Testis (tissue), 5 donors: ENCODE measurements at places on chromosomes 3 and 15.

GRCh38 chr15:53836618-53837017, 77.2 kb upstream of the WDR72 start:
- DNase-seq = no peak

- DNase-seq = no peak
Measured at GRCh38 chr3:71510510-71510909, 73.0 kb downstream of the FOXP1 start.

DNA sequence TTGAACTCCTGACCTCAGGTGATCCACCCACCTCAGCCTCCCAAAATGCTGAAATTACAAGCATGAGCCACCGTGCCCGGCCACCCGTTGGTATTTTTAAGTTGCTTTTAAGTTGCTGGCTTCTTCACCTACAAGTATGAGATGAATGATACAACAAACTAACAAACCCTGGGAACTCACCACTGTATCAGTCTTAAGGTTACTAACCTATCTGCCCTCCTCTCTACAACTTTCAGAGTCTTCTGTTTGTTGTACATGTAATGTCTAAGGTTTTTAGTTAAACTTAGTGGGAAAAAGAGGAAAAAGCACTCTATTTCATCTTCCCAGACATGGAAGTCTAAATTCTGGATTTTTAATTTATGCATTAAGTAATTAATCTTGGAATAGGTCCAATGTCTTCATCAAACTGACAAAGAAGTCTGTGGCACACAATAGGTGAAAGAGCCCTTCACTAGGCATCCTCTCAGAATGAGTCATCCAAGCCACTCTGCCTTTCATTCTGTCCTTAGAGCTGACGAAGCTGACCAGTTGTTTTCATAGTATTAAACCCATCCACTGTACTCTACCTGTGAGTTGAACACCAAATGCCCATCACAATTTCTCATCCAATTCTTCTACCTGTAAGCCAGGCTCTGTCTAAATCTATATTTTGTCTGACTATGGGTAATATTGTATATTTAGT, 936.1 kb downstream of the TUSC7 start:
- DNase-seq = no peak

DNA sequence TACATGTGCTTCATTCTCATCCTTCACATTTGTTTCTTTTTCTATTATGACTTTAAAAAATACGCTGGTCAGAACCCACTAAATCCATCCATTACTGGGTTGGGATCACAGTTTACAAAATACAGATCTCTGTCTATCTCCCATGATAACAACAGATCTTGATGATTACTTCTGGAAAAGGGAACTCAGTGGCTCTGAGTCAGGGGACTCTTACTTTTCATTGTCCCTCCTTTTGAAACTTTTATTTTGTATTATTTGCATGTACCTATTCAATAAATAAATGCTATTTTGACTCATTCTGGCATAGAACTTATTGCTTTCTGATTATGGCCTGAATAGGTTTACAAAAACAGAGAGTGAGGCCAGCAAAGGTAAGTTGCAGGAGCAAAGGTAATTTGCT, 11.6 kb upstream of the RASGRP1 start:
- no peak for DNase-seq

DNA sequence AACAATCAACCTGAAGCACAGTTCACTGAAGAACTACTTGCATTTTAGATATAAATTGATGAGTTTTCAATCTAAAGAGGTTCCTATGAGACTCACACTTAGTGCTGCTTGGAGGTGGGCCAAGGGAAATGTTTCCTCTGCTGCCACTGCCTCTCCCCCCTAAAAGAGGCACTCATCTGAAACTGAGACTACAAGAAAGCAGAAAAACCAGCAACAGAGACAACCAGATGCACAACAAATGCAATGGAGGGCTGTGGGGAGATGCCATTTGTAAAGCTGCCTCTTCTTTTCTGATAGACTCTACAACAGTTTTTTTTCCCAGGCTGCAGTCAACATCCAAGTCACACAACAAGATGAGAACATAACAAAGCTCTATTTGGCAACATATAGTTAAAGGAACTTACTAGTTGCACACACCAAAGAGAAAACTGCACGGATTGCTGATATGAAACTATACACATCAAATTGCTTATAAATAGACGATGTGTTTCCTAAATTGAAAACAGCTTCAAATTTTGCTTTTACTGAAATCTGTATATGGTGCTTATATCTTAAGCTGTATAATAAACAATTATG, 11.0 kb downstream of the TSPAN3 start:
- DNase-seq = no peak

DNA sequence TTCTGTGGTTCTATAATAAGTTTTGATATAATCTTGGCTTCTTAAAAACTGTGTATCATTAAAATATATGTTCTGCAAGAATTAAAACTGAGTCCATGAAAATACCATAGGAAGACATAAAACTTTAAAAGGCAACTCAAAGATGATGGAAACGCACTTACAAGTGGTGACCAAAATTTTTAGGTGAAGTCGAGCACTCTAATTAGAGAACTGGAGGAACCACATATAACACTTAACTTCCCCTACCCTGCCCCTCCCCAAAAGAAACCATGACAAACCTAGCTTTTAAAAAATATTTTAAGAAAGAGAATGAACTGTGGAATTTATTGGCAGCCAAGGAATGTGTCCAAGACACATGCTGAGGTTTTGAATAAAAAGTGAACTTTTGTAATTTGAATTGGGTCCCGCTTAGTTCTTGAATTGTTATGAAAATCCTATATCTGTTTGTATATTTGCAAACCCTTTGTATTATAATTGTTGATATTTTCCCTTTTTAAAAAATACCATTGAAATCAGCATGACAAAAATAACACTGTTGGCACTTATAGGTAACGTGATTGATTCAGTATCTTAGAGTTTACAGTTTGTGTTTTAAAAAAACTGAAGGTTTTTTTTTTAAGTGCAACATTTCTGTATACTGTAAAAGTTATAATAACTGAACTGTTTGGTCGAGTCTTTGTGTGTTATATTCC, 7.7 kb downstream of the NR2F2 start:
- no peak for DNase-seq

DNA sequence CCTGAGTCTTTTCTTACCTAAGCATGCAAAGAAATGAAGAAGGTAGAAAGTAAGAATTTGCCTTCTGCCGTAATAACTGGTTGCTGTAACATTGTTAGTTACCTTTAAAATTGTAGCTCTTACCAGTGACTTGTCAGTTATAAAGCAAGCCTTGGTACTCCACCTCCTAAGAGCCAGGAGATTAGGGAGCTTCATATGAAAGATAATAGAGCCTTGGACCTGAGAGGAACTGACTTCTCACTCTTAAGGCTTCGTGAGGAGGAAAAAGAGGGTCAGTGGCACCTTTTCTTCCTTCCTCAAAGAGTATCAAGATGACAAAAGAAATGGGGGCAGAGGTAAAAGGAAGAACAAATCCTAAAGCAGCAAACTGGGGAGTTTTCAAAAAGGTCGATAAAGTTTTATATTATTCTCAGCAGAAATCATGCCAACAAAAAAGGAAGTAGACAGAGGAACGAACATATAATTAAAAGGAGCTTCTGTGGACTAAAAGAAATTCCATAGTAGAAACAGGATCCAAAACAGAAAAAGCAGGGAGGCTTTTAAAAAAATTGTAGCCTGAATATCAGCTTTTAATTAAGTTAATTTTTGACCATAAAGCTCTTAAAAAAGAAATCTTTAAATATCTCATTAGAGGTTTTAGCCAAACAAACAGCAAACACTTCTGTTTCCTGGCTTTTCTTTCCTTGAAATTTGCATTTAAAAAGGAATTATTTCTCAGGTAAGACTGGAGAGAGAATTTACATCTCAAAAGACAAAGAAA, 847.1 kb upstream of the ALCAM start:
- no peak for DNase-seq
